ENCODE measurements at places on chromosomes 7 and 10.

DNA sequence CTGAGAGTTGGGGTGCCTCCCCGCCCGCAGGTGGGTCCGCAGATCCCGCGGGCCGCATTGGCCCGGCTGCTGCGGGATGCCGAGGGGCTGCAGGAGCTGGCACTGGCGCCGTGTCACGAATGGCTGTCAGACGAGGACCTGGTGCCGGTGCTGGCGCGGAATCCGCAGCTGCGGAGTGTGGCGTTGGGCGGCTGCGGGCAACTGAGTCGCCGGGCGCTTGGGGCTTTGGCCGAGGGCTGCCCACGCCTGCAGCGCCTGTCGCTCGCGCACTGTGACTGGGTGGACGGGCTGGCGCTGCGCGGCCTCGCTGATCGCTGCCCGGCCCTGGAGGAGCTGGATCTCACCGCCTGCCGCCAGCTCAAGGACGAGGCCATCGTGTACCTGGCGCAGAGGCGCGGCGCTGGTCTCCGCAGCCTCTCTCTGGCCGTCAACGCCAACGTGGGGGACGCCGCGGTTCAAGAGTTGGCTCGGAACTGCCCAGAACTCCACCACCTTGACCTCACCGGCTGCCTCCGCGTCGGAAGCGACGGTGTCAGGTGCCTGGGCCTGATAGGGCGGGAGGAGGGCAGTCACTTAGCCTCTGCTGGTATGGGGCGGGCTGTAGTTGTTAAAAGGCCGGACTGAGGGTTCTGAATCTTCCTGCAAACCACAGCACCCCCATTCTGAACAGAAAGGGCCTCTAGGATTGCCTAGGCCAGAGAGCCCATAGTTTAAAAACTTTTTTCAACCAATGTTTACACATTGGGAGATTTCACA, 1.3 kb downstream of the FBXL15 start:
- H3K4me1 ChIP-seq: peaks cover 23% of the 10 kb centered on the region
- no peaks in the 10 kb centered on the region for H3K36me3 ChIP-seq
- peak overlapping the region; percentile 80 for H3K4me3 ChIP-seq
- no peaks in the 10 kb centered on the region for H3K27me3 ChIP-seq
- DNase-seq: peak; percentile 48

- H3K4me3 ChIP-seq: peak overlapping the region; percentile 47
- peaks cover 13% of the 10 kb centered on the region for H3K4me1 ChIP-seq
- DNase-seq: no peak
- no peaks in the 10 kb centered on the region for H3K36me3 ChIP-seq
- no peak overlapping the region for H3K27ac ChIP-seq
Measured at GRCh38 chr7:100720671-100721504, 620 bp downstream of the EPO start.

GRCh38 chr10:3068201-3068967, 1.0 kb downstream of the PFKP start:
- no peaks in the 10 kb centered on the region for H3K27me3 ChIP-seq
- no peaks in the 10 kb centered on the region for H3K4me1 ChIP-seq
- H3K36me3 ChIP-seq: no peaks in the 10 kb centered on the region
- peak overlapping the region; percentile 9 for H3K27ac ChIP-seq
- DNase-seq: peak; percentile 54
- H3K4me3 ChIP-seq: peak overlapping the region; percentile 65

GRCh38 chr7:85022064-85022697, 164.7 kb downstream of the SEMA3D start:
- no peaks in the 10 kb centered on the region for H3K36me3 ChIP-seq
- H3K27me3 ChIP-seq: no peaks in the 10 kb centered on the region
- no peak for DNase-seq
- H3K4me3 ChIP-seq: no peak overlapping the region
- no peak overlapping the region for H3K27ac ChIP-seq

DNA sequence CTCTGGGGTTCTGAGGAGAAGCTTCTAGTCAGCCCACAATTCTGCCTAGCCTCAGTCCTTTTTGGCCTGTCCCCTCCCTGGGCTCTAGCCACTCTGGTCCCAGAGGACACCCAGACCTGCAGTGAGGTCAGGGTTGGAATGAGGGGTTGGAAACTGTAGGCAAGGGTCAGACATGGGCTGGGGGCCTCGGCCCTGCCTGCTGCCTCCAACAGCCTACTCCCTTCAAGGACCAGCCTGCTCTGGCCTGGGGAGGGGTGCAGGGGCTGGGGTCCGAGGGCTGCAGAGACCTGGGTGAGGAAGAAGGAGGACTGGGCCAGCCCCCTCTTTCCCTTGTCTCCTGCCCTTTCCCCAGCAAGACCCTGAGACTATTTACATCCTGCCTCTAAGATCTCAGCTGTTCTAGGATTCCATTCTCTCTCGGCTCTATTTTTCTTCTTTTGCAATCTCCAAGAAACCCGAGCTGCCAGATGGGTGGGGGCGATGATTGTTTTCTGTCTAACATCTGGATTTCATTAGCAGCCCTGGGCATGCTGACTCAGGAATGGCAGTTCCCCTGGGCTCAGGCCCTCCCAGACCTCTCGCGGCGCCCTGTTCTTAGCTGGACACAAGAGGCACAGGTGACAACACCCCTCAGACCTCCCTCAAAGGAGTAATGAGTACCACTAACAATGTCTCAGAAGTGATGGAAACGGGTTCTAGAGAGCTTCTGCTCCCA, 23.1 kb downstream of the ZCCHC24 start:
- DNase-seq: peak; percentile 56
- peak overlapping the region; percentile 59 for H3K27ac ChIP-seq
- no peak overlapping the region for H3K4me3 ChIP-seq
- H3K27me3 ChIP-seq: no peaks in the 10 kb centered on the region

DNA sequence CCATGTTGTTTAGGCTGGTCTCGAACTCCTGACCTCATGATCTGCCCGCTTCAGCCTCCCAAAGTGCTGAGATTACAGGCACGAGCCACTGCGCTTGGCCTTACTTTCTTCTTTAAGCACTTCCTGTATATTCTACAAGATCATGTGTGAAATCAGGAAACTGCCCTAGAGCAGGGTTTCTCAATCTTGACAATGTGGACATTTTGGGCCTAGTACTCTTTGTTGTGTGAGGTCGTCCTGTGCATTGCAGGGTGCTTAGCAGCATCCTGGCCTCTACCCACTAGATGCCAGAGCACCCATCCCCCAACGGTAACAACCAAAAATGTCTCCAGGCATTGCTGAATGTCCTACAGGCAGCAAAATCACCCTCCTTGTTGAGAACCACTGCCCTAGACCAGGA, 24.7 kb downstream of the RRP12 start:
- no peaks in the 10 kb centered on the region for H3K4me1 ChIP-seq
- DNase-seq: no peak
- no peak overlapping the region for H3K4me3 ChIP-seq
- no peaks in the 10 kb centered on the region for H3K36me3 ChIP-seq
- no peaks in the 10 kb centered on the region for H3K27me3 ChIP-seq

- H3K27me3 ChIP-seq: no peaks in the 10 kb centered on the region
- H3K36me3 ChIP-seq: no peaks in the 10 kb centered on the region
- no peak for DNase-seq
- peaks cover 1% of the 10 kb centered on the region for H3K4me1 ChIP-seq
- no peak overlapping the region for H3K4me3 ChIP-seq
Measured at GRCh38 chr10:127570036-127570435, 20.9 kb downstream of the NPS start.

DNA sequence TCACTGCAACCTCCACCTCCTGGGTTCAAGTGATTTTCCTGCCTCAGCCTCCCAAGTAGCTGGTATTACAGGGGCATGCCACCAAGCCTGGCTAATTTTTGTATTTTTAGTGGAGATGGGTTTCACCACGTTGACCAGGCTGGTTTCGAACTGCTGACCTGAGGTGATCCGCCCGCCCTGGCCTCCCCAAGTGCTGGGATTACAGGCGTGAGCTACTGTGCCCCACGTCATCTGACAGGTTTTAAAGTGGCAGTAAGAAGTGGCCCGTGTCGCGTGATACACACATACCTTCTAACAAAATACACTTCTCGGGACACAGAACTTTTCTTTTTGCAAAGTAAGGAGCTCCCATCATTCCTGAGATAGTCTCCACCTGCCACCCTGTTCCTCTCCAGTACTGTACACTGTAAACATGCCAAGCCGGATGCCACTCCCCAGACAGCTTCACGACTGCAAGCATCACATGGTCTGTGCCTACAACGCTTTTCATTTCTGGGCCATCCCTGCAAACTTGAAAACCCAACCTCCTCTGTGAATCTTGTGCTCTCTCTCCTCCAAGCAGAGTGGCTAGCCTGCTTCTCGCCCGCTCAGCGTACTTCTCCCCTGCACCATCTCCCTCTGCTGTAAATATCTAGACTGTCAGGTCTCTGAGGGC, 256.3 kb upstream of the KLF14 start:
- H3K27me3 ChIP-seq: no peaks in the 10 kb centered on the region
- no peak for DNase-seq
- H3K4me1 ChIP-seq: peaks cover 80% of the 10 kb centered on the region

DNA sequence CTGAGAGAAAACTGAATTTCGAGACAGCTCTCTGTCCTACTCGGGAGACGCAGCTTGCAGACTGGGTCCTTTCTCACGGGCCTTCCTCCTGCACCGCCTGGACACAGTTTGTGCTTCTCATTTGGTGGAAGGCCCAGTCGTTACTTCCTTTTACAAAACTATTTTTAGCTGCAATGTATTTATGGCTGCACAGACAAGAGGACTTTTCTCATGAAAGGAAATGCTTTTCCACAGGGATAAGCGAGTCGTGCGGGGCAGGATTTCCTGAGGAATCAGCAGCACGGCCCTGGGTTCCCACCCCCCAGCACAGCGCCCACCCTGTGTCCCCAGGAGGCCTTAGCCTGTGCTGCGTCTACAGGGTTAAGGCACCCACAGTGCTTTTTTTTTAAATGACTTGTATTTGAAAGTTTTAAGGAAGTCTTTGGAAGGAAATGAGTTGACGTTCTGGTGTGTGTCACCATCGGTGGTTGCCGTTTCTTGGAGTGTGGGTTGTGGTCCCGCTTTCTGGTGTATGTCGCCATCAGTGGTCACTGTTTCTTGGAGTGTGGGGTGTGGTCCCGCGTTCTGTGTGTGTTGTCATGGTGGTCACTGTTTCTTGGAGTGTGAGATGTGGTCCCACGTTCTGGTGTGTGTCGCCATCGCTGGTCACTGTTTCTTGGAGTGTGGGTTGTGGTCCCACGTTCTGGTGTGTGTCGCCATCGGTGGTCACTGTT, 50.9 kb downstream of the INPP5A start:
- no peaks in the 10 kb centered on the region for H3K27me3 ChIP-seq
- H3K4me3 ChIP-seq: no peak overlapping the region
- H3K27ac ChIP-seq: peak overlapping the region; percentile 78
- peak; percentile 44 for DNase-seq

- H3K27ac ChIP-seq: peak within 1 kb of the TSS; percentile 88
- no peaks in the 10 kb centered on the region for H3K4me1 ChIP-seq
- H3K36me3 ChIP-seq: no peaks in the 10 kb centered on the region
- H3K27me3 ChIP-seq: no peaks in the 10 kb centered on the region
Measured at GRCh38 chr7:94655848-94656657, at the start of gene SGCE. Gene SGCE (minus strand): TSS chr7:94656133. CDS start chr7:94656098, 35 bp downstream.

DNA sequence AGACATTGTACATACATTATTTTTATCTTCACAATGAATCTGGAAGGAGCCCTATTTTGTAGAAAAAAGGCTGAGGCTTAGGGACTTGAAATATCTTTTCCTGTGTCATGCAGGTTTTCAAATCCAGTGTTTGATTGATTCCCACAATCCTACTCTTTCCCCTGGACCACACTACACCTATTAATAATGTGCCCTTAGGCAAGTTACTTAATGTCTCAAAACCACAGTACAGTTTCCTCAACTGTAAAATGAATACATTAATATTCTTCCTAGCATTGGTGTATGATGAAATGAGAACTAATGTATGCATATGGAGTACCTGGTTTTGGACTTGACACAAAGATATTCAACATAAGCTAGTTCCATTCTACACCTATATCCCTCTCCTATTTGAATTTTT, 313.3 kb upstream of the SP8 start:
- H3K4me3 ChIP-seq: no peak overlapping the region
- H3K36me3 ChIP-seq: no peaks in the 10 kb centered on the region
- no peaks in the 10 kb centered on the region for H3K4me1 ChIP-seq
- no peak for DNase-seq
- no peak overlapping the region for H3K27ac ChIP-seq

DNA sequence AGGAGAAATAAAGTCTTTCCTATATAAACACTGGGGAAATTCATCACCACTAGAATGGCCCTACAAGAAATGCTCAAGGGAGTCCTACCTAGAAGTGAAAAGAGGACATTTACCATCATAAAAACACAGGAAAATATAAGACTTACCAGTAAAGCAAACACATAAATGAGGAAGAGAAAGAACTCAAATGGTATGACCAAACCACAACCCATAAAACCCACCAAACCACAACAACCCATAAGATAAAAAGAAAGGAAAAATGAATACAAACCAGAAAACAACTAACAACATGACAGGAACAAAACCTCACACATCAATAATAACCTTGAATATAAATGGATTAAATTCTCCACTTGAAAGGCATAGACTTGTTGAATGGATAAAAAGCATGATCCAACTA, 71.9 kb upstream of the DIP2C start:
- no peak overlapping the region for H3K4me3 ChIP-seq
- no peaks in the 10 kb centered on the region for H3K27me3 ChIP-seq
- H3K27ac ChIP-seq: no peak overlapping the region
- H3K4me1 ChIP-seq: no peaks in the 10 kb centered on the region

GRCh38 chr7:130490888-130491804, 739 bp upstream of the MEST start:
- peak; percentile 72 for DNase-seq
- peaks cover 32% of the 10 kb centered on the region for H3K4me1 ChIP-seq
- H3K36me3 ChIP-seq: no peaks in the 10 kb centered on the region
- H3K27me3 ChIP-seq: no peaks in the 10 kb centered on the region
- peak overlapping the region; percentile 55 for H3K27ac ChIP-seq

GRCh38 chr10:56316603-56317002, 44.5 kb downstream of the ZWINT start:
- H3K4me3 ChIP-seq: no peak overlapping the region
- no peaks in the 10 kb centered on the region for H3K27me3 ChIP-seq
- no peak for DNase-seq
- no peak overlapping the region for H3K27ac ChIP-seq

DNA sequence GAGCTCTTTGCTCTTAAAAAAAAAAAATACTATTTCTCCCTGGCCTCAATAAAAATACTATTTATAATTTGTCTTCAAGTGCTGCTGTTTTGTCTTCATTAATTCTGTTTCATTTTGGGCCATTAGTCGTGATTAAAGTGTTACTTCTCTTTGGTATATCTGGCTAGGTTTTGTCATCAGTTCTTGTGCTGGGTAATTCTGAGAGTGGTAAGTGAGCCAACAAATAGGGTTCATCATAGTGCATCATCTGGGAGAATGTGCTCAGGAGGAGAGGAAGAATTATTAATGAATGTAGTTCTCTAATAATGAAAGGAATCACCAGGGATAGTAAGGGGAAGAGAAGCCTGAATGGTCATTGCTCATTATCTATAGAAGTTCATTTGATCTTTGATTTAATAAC, 70.0 kb downstream of the LCOR start:
- no peak overlapping the region for H3K27ac ChIP-seq
- no peaks in the 10 kb centered on the region for H3K36me3 ChIP-seq
- peaks cover 15% of the 10 kb centered on the region for H3K4me1 ChIP-seq
- no peak overlapping the region for H3K4me3 ChIP-seq
- no peaks in the 10 kb centered on the region for H3K27me3 ChIP-seq

GRCh38 chr10:108598320-108598695, 1325.0 kb downstream of the XPNPEP1 start:
- no peak overlapping the region for H3K27ac ChIP-seq
- H3K4me1 ChIP-seq: no peaks in the 10 kb centered on the region
- no peak for DNase-seq

- H3K4me1 ChIP-seq: no peaks in the 10 kb centered on the region
- no peak overlapping the region for H3K4me3 ChIP-seq
- H3K36me3 ChIP-seq: no peaks in the 10 kb centered on the region
- H3K27me3 ChIP-seq: no peaks in the 10 kb centered on the region
- peak; percentile 4 for DNase-seq
Measured at GRCh38 chr7:44307905-44308595, 17.3 kb downstream of the CAMK2B start.

- no peak overlapping the region for H3K27ac ChIP-seq
- no peak for DNase-seq
- H3K4me1 ChIP-seq: no peaks in the 10 kb centered on the region
- H3K36me3 ChIP-seq: no peaks in the 10 kb centered on the region
Measured at GRCh38 chr7:156625580-156625979, 15.0 kb upstream of the RNF32 start.
